ENCODE measurements at places on chromosomes 4 and X.

GRCh38 chr4:45865781-45866180, 258.1 kb downstream of the GABRG1 start:
- no peak for DNase-seq

DNA sequence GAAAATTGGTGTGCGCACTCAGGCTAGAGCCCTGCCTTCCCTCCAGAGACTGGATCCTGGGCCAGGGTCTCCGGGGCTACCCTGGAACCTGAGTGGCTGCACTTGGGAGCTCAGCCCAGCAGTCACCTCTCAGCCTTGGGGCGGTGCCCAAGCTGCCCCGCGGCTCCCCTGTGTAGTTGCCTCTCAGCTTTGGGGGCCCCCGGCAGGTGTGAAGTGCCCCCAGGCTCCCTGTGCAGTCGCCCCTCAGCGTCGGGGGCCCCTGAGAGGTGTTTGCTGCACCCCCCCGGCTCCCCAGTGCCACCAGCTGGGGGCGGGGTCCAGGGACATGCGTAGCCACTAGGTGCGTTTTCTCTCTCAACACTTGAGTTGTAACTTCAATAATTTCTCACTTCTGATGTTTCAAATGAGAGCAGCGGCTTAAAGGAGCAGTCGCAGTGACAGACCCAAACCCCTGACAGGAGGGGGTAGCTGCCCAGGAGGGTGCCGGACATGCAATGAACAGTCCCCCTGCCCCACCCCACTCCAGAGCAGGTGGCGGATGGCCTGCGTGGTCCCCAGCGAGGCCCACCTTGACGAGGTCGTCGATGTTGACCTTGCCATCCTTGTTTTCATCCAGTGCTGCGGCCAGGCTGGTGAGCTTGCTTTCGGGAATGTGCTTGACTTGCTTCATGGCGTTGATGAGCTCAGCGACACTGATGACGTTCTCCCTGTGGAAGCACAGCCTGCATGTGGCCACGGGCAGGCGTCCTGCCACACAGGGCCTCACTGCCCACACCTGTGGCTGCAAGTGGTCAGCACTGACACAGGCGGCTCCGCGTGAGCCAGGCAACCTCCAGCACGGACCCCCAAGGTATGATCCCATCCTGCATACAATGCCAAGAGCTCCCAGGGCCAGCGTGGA, 22.3 kb downstream of the FGFR3 start:
- no peak for DNase-seq

- DNase-seq: no peak
Measured at GRCh38 chr4:2042947-2043395, 16.2 kb upstream of the NAT8L start.

GRCh38 chr4:47012676-47013075, 18.7 kb upstream of the GABRB1 start:
- DNase-seq: no peak

- DNase-seq: no peak
Measured at GRCh38 chr4:7803371-7803770, 136.3 kb downstream of the AFAP1 start.

- DNase-seq: no peak
Measured at GRCh38 chr4:180336494-180337090, 1906.6 kb upstream of the TENM3 start.

- no peak for DNase-seq
Measured at GRCh38 chr4:169047956-169048355, 37.9 kb upstream of the CBR4 start.

DNA sequence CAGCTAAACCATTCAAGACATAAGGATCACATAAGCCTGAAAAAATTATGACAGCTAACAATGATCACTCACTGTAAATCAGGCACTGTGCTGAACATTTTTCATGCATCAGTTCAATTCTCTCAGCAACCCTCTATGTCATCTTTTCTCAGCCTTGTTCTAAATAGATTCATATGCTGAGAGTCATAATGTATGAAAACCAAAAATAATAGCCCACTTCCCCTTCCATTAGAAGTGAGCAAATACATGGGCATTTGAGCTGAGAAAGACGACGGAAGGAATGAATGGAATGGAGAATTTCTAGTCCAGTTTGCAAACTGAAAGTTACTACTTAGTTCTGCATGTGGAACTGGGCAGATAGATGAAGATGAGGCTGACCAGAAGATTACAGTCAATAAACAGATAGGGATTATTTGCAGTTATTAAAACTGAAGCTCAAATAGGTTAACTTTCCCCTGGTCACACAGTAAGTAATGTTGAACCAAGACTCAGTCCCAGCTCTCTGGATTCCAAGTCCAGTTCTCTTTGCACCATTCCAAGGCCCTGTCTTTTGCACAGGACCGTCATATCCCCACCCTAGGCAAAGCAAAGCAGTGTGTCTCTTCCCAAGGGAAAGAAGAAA, 1.6 kb upstream of the SH3RF1 start:
- DNase-seq: no peak

DNA sequence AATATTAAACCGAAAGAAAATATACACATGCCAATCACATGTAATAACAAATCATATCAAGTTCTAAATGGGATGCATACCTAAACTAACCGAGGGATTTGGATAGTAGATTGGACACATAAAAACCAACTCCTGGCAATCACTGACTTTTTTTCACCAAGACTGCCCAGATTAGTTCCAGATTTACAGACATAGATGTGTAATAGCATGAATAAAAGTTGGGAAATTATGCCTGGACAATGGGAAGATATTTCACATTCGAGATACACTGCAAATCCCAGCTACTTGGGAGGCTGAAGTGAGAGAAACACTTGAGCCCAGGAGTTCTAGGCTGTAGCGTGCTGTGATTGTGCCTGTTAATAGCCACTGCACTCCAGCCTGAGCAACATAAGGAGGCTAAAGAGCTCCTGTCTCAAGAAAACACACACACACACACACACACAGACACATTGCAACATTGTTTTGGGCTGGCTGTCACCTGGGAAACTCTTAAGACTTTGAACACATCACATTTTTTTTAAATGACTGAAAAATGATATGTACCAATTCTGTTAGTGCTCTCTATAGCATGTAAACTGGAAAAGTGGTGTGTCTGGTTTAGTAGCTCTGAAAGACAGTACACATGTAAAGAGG, 5.7 kb downstream of the RAB40A start:
- DNase-seq: no peak

DNA sequence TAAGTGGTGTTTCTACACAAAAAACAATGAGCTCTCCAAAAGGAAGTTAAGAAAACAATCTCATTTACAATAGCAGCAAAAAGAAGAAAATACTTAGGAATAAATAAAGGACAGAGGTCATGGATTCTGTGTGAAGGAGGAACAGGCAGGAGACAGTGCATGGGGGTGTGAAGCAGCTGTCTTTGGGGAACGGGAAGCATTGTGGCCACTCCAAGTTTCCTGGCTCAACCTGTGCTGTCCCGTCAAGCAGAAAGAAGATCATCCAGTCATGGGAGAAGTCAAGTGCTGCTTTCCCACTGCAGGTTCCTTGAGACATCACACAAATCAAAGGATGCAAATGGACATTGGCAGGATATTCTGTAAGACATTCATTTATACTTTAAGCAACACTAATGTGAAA, 66.1 kb upstream of the MAML3 start:
- DNase-seq: no peak

DNA sequence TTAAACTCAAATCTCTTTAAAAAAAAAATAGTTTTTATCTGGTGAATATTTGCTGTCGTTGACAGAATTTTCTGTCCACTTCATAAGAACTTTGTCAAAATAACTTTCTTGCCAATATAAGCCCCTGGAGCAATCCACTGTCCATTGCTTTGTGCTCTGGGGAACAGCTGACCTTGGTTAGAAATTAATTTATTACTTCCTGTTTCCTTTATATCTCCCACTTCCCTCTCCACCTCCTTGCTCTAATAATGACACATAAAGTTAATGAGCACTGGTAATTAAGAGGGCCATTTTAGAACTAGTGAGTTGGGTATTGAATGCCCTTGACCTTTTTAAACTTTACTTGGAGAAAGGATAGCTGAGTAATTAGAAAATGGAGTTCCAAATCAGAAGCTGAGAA, 151.3 kb upstream of the LEF1 start:
- DNase-seq: no peak

DNA sequence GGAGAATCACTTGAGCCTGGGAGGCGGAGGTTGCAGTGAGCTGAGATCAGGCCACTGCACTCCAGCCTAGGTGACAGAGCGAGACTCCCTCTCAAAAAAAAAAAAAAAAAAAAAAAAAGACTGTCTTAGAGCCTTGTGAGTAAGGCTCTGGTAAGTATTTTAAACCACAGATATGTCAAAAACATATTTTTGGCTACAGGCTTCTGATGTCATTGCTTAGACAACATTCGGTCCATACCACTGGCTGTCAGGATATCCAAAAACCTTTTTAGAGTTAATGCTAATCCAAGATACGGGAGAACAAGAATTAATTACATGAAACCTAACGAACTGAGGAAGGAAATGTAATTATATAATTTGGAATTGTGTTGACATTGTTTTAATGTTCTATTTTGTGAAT, 999.5 kb upstream of the PABPC4L start:
- DNase-seq: no peak

- DNase-seq: no peak
Measured at GRCh38 chr4:17552427-17552826, 24.6 kb upstream of the LAP3 start.

DNA sequence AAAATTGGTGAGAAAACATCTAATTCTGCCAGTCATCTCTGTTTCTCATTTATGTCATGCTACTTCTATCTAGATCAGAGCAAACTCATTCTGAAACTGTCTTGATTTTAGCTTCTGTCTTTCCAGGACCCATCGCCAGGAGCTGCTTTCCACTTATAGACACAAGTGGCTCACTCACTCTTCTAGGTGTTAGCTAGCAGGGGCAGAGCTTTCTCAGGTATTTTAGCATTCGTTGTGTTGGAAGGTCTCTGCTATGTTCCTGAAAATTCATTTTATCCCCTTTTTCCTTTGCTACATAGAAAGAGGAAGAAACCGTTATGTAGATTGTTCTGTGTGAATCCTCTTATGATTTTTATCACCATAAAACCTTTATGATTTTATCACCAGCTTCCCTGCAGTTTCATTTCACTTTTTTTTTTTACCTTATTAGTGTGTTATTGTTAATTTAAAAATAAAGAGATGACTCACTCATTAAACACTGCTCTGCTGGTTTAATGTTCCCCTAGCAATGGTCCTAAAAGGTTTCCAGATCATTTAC, 246.6 kb upstream of the AADAT start:
- DNase-seq: no peak

GRCh38 chrX:121013897-121014455, 28.4 kb upstream of the CT47A1 start:
- no peak for DNase-seq

DNA sequence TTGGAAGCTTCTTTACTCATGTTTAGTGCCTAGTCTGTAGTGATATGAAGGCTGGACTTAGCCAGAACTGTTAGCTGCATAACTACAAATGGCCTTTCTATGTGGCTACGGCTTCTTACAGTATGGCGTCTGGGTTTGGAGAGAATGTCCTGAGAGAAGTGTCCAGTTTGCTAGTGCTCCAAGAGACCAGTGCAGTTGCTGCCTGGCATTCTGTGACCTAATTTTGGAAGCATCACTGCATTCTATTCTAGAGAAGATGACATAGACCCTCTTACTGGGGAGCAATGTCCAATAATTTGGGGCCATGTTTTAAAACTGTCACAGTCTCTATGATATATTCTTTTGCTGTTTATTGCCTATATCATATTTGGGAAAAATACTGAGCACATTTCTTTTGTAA, 74.2 kb downstream of the STAG2 start:
- no peak for DNase-seq

GRCh38 chr4:113978561-113979147, 793 bp downstream of the ARSJ start:
- DNase-seq: no peak

GRCh38 chr4:15238720-15239119, 189.1 kb upstream of the C1QTNF7 start:
- no peak for DNase-seq

DNA sequence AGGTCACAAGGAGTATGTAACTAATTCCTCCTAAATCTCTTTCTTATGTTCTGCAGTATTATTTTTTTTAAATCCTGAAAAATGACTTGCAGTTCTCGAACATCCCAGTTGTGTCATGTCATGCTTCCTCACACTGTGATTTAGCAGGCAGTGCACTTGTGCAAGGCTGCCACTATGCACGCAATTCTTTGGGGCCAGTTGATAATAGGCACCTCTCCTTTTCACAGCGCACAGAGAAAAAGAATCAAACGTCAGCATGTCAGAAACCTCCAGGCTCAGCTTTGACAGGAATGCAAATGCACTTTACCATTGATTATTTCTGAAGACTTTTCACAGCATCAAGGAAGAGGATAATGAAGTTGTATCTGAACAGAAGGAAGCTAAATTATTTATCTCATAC, 62.9 kb downstream of the FGF13 start:
- DNase-seq: no peak

DNA sequence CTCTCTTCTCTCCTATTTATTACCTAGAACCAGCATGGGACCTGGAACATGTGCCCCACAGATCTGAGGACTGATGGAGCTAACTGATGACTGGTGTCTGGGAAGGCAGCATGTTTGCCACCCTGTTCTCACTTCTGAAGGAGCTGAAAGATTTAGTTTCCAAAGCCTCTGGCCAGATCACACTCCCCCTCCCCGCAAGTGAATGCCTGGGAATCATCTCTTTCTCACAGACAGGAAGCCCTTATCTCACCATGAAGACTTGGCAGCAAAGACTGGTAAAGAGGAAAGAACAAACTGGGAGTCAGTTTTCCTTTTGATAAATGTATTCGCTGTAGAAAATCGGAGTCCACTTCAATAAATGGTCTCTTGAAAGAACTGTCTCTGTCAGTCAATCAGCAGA, 21.0 kb upstream of the PCYT1B start:
- DNase-seq: no peak

DNA sequence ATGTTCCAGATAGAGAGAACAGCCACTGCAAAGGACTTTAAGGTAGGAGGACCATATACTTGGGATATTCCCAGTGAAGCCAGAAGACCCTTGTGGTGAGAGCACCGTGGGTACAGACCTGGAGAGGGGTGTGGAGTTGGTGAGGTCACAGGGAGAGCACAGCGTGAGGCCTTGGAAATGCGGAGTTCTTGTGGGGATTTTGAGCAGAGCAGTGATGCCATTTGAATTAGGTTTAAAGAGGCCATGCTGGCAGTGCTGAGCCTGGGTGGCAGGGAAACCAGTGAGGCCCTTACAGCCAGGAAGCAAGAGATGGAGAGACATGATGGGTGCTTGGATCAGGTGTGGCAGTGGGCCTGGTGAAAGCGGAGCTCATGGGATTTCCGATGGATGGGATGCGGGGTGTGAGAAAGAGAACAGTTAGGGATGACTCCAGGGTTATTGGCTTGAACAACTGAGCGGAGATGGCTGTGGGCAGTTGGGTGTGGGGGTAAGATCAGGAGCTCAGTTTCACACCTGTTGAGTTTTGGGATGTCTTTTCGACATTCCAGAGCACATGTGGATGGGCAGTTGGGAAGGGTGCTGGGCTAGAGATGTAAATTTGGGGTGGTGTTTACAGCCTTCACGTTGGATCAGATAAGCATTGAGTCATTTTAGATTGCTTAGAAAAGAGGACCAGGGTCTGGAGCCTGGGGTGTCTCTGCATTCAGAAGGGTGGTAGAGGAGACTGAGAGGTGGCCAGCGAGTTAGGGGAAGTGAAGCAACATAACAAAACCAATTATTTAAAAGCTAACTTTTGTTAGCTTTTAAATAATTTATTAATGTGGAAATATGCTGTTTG, 68.9 kb downstream of the TMEM131L start:
- no peak for DNase-seq

- no peak for DNase-seq
Measured at GRCh38 chr4:8896506-8896905, 24.9 kb upstream of the HMX1 start.

- no peak for DNase-seq
Measured at GRCh38 chrX:66022632-66023384, 17.1 kb downstream of the VSIG4 start.
